Epithelial cell of proximal tubule (primary cell): ENCODE measurements at places on chromosomes 6 and 20. TPM values are rescaled to one million over a fixed set of nuclear protein-coding genes. Genes with fewer than 3 reads are reported as not detected.

- DNase-seq, result no peak
These were observed 41.7 kb upstream of the FAM135A start for GRCh38 chr6:70371454-70372105.

GRCh38 chr20:61755971-61756845 is 309.5 kb downstream of the TAF4 start:
- no peak for DNase-seq

DNA sequence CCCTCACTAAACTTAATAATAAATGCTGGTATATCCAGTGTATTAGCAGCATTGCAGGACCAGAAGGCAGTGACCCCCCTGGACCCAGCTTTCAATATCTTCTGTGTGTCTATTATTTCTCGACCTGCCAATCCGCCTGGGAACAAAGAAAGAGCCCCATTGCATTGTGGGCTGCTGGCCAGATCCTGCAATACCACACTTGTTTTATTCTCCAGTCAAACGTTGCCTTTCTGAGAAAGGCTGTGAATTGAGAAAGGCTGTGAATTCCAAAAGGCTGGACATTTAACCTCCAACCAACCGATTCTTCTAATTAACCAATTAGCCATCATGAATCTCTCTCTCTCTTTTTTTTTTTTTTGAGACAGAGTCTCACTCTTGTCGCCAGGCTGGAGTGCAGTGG is 1.5 kb upstream of the MTO1 start:
- no peak for DNase-seq

- no peak for DNase-seq
These were observed 155.4 kb downstream of the SYCP2 start for GRCh38 chr20:59777814-59778575.

DNA sequence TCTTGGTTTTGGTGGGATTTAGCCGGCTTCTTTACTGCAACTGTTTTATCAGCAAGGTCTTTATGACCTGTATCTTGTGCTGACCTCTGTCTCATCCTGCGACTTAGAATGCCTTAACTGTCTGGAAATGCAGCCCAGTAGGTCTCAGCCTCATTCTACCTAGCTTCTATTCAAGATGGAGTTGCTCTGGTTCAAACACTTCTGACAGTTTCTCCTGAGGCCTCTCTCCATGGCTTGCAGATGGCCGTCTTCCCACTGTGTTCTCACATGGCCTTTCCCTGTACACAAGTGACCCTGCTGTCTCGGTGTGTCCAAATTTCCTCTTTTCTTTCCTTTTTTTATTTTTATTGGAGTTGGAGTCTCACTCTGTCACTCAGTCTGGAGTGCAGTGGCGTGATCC is 4.2 kb upstream of the CCM2L start:
- DNase-seq, result no peak

FABP7 gene
- total RNA-seq, result not detected in 2 replicates
